ENCODE measurements at places on chromosomes 4 and X. TPM values are rescaled to one million over a fixed set of nuclear protein-coding genes. Genes with fewer than 3 reads are reported as not detected.

The TMEM31 gene
- not detected for total RNA-seq

The PPP4R3C gene
- not detected for total RNA-seq

The UBA6 gene
- total RNA-seq, result 60.4 TPM

The GUCY1A1 gene
- not detected for total RNA-seq

The GPR119 gene
- total RNA-seq, result not detected

The TEX13A gene
- total RNA-seq, result not detected

The IBSP gene
- not detected for total RNA-seq

The CTAG2 gene
- not detected for total RNA-seq

The FANCB gene
- 12.2 TPM for total RNA-seq

The FAM9B gene
- 0.03 TPM for total RNA-seq

The TEC gene
- 2.0 TPM for total RNA-seq

The STATH gene
- total RNA-seq, result not detected

The STARD8 gene
- total RNA-seq, result 9.5 TPM

The CWH43 gene
- not detected for total RNA-seq

The ARX gene
- total RNA-seq, result not detected

The PYURF gene
- total RNA-seq, result 67.6 TPM

Data from H7 (cell line).